ENCODE measurements at places on chromosomes 2 and 18.

- DNase-seq: no peak
These were observed 7.0 kb downstream of the USP34 start for GRCh38 chr2:61463769-61464475.

DNA sequence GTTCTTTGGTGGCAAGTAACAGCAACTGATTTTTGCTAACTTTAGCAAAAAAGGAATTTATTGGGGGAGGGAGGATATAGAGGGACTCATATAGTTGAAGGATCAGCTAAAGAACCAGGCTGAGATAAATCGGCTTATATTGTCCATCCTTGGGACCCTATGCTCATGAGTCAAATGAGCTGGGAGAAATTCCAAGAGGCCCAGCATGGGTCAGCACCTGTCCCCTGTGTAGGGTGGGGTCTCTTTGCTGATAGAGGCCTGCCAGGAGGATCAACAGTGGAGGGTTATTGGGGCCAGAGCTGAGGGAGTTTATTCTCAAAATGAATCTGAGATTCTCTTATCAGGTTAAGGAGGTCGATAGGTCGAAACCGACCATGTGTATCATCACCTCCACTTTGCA lies 97.2 kb downstream of the VAPA start:
- DNase-seq: no peak

DNA sequence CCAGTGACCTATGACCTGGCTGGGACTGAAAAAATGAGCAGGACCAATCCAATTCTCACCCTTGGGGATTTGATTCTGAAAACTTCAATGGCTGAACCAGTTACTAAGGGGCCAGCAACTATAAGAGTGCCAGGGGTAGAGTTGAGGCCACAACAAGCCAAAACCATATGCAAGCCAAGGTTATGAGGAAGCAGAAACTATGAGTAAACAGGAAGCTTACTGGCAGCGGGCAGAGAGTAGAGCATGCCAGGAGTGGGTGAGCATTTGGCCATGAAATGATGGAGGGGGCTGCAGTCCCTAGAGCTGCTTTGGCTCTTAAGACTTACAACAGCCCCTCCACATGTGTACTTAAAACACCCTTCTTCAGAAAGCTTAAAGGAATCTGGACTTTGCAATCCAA lies 82.4 kb downstream of the RBMS1 start:
- peak; percentile 68 for DNase-seq

- no peak for DNase-seq
These were observed 117.7 kb upstream of the MCFD2 start for GRCh38 chr2:47033102-47033880.

DNA sequence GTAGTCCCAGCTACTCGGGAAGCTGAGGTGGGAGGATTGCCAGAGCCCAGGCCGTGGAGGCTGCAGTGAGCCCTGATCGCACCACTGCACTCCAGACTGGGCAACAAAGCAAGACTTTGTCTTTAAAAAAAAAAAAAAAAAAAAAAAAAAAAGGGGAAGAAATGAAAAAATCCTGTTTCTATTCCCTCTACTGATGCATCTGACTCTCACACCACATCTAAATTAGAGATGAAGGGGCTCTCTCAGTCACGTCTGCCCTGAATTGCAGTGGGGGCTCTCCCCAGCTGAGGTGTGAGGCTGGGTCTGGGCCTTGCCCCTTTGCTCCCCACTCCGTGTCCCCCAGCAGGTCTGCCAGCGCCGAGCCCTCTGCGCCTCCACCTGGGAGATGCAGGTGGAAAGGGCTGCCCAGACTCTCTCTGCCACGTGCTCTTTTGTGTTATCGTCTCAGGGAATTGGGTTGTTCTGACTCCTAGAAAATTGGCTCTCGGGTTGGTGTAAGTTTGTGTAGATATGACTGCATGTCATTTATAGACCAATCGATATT lies 30.2 kb downstream of the TRAPPC12 start:
- no peak for DNase-seq

Measured in fibroblast of mammary gland (primary cell).